ENCODE measurements at places on chromosomes 12 and 14.
A peak's percentile ranks its signal among the peaks of the same experiment; 100 is the strongest.

- DNase-seq, result no peak
Observed at GRCh38 chr12:8446642-8447547, 8.9 kb upstream of the CLEC6A start.

- DNase-seq, result no peak
Observed at GRCh38 chr14:96194657-96195431, 9.8 kb upstream of the BDKRB2 start.

GRCh38 chr14:77083082-77083481, 15.0 kb upstream of the CIPC start:
- DNase-seq, result no peak

DNA sequence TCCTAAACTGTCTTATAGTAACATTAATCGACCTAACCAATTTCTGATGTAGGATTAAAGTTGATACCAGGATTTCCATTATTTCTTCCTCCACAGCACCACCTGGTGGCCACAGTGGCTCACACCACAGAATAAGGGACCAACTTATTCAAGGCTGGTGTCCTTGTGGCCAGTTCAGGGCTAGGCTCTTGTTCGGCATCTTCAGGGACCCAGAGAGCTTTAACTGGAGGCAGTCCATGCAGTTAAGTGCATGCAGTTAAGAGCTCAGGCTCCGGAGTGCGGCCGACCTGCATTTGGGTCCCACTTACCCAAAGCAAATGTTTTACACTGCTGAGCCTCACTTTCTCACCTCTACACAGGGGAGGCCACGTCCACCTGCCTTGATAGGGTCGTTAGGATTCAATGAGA, 42.0 kb upstream of the GPR68 start:
- peak; percentile 56 for DNase-seq

DNA sequence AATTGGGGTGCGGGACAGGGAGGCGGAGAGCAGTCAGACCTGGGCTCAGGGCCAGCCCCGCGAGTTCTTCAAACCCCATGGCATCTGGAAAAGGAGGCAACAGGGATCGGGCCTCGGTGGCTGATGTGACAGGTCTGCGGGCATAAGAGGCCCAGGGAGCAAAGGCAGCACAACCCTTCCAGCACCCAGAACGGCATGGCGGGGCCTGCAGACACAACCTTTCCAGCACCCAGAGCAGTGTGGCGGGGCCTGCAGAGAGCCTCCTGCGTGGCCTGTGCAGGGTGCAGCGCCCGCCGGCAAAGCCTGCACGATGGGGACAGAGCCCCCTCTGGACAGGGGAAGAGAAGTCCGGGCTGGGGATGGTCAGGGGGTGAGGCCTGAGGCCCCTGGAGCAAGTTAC, 26.2 kb upstream of the TRAF3 start:
- DNase-seq, result no peak

DNA sequence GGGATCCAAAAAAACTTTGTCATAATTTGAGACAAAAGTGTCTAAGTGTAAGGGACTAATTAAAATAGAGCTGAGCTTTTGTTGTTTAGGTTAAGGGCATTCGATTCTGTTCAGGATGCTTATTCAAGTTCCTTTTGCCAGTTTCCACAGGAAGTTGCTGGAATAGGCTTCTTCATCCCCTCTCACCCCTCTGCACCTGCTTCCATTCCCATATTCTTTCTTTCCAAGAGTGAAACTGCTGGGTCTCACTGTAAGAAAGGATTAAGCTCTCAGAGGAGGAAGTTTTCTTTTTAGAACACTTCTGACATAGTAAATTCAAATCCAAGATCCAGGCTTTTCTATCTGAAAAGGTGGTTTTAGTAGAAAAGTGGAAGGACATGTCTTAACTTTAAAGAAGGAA, 61.4 kb downstream of the POLR3B start:
- DNase-seq, result no peak

- DNase-seq, result no peak
Observed at GRCh38 chr14:39322807-39323206, 89.1 kb downstream of the MIA2 start.

DNA sequence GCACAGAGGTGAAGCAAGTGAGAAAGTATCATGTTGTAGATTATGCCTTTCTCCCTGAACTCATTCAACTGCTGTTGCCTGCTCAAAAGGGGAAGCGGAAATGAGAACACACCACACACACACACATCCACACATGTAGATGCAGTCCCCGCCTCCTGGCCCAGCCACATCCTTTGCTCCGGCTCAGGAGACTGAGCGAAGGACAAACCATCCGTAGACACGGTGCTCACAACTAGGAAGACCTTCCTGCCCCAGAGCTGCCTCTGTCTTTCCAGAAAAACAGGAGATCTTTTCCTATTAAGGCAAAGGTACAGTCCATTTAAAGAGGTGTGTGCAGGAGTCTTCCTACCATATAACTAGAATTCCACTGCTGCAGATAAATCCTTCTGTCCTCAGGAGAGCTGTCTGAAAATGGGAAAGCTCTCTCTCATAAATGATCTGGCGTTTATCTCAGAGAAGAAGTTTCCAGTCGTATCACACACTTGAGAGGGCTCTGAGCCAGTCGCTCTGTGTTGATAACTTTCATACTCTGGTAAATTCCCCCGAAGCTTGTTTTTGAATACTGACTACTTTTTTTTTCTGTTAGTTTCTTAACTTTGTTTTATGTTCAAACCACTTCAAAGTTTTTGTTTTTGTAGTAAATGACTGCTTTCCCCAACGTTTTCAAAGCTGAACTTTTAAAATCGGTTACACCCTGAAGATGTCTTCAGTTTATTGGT, at the start of gene TESPA1:
Gene TESPA1, minus strand, starts transcription at position 105 of the 719 bp plus-strand sequence. CDS start 10,200 bp downstream, outside the sequence.
- peak; percentile 74 for DNase-seq

DNA sequence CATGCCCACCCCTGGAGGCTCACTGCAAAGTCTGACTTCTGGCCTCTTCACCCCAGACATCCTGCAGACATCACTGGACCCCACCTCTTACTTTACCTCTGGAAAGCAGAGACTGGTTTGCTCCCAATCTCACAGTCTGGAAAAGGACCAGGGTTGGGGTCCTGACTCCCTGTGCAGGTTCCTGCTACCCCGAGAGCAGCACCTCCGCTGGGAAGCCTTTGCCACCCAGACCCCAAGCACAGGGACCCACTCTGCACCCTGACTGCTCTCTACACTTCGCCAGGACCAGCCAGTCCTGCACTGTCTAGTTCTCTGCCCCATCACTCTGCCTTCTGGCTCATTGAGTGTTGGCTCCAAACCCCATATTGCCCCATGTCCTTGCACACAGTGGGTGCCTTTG, 16.0 kb downstream of the FOXN4 start:
- no peak for DNase-seq

- DNase-seq, result no peak
Observed at GRCh38 chr14:50826681-50827080, 4.3 kb downstream of the NIN start.

GRCh38 chr12:112936264-112936663, 2.0 kb upstream of the OAS3 start:
- no peak for DNase-seq

- no peak for DNase-seq
Observed at GRCh38 chr12:39835517-39836489, 216.2 kb upstream of the ABCD2 start.

- DNase-seq, result no peak
Observed at GRCh38 chr12:48768147-48768546, 20.7 kb downstream of the ADCY6 start.

DNA sequence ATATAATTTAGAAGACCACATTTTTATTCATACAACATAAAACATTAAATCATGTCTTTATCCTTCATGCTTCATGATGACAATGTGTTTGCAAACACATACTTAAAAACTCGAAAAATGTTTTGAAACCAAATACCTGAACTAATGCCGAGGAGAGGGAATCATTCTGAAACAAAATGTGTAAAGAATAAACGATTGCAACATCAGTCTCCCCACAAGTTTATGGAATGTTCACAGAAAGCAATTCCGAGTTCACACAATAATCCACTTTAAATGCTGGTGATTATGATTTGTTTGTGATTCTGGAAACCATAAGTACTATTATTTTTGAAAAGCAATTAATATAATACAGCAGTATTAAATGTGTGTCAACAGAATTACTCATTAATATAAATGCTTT, 84.5 kb upstream of the PDZRN4 start:
- DNase-seq, result no peak

DNA sequence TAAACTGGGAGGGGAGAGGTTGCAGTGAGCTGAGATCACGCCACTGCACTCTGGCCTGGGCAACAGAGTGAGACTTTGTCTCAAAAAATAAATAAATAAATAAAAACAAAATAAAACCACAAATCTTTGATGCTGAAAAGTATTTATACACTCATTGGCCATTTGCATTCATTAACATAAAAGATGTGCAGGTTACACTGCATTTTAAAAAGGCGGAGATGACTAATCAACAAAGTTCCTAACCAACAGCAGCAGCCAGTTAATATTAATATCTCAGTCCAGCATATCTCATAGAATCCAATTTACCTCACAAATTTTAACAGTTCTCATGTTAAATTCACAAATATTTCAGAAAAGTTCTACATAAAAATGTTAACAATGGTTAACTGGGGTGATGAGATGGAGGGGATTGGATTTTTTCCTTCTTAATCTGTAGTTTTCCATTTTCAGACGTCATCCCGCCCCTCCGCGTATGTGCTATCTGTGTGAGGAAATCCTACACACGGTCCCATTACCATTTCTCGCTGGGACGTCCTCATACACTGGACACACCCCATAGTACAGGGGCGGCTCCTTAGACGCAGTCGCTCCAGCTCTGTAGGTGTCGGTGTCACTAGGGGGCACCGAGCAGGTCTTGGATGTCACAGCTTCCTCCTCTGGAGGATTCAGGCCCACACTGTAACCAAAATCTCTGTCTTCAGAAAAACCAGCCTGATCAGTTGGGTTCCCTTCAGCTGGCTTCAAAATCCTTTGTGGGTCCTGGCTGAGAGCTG, 7.3 kb downstream of the ANKLE2 start:
- DNase-seq, result no peak

GRCh38 chr12:52884526-52885293, 20.2 kb downstream of the KRT8 start:
- DNase-seq, result peak; percentile 68

- DNase-seq, result no peak
Observed at GRCh38 chr14:22449600-22449905, 139.5 kb downstream of the DAD1 start.

DNA sequence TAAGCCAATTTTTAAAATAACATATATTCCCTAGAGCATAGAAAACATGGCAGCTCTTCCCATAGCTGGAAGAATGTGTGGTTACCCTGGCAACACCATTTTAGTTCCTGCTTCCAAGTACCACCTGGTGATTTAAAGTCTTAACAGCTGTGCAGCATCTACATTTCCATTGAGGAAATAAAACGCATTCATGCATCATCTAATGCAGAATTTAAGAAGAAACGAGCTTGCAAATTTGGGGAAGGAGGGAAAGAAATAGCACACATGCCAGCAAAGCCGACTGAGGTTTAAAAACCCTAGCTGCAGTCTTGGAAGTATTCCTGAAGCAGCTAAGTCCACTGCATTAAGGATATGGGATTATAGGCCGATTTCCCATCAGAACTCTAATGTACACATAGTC, 22.8 kb upstream of the SLC38A2 start:
- DNase-seq, result no peak

DNA sequence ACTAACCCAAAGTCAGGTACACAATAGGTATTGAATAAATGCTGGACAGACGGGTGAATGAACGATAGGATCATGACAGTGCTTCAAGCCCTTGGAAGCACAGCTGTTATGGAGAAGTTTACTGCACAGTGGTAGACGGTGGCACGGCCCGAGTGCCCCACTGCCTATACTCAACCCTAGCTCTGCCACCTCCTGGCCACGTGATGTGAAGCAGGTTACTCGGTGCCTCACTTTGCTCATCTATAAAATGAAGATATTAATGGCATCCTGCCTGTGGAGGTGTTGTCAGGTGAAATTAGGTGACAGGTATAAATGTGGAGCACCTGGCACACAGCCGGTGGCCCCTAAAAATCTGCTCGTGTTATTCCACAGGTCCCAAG, 5.8 kb downstream of the ASB2 start:
- peak; percentile 55 for DNase-seq

DNA sequence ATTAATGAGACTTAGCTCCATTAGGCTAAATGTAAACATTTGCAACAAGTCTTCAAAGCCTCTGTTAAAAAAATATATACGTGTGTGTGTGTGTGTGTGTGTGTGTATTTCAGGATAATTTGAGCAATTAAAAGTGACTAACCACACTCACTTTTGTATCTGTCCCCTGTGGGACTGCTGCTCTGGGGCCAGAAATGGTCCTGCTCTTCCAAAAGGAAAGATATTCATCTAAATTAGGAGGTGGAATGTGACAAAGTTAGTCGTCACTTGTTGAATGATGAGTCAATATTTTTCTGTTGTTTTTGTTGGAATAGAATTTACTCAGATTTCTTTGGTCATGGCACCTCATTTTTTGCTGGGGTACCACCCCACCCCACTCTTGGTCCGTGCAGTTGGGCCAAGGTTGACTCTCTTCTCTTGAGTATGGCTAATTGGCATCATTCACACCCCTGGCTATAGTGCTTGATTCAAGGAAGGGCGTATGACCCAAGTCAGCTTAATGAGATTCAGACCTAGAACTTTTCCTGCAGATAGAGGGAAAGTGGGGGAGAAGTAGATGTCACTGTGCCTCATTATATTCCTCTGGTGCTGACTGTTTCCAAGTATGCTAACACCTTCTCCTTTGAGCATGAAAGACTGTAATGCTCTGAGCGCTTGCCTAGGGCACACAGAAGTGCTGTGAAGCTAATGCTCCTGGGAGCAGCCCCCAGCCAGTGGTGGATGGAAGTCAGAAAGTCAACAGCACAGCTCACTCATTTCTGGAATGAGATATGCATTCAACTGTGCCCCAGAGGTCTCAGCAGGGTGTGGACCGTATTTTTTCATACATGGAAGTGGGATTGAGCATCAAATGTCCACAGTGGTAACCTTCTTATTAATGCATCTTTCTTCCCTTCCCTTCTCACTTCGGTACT, 577.0 kb upstream of the TBX3 start:
- DNase-seq, result no peak

GRCh38 chr12:86663716-86664115, 407.5 kb upstream of the MGAT4C start:
- no peak for DNase-seq

DNA sequence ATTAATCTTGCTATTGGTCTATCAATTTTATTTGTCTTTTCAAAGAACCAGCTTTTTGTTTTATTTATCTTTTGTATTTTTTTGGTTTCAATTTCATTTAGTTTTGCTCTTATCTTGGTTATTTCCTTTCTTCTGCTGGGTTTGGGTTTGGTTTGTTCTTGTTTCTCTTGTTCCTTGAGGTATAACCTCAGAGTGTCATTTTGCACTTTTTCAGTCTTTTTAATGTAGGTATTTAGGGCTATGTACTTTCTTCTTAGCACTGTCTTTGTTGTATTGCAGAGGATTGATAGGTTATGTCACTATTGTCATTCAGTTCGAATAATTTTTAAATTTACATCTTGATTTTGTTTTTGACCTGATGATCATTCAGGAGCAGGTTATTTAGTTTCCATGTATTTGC, 92.7 kb upstream of the DCD start:
- DNase-seq, result no peak

GRCh38 chr12:63930971-63931370, 86.5 kb downstream of the SRGAP1 start:
- DNase-seq, result no peak

GRCh38 chr14:101889366-101889765, 75.0 kb upstream of the DYNC1H1 start:
- no peak for DNase-seq

Data from stimulated activated CD4-positive, alpha-beta T cell treated with anti-CD3 and anti-CD28 coated beads, Interleukin-15, amount 100 ng/mL, for 48 hours (primary cell).